ENCODE measurements at places on chromosomes 5 and 9. TPM values are rescaled to one million over a fixed set of nuclear protein-coding genes. Genes with fewer than 3 reads are reported as not detected.
A peak's percentile ranks its signal among the peaks of the same experiment; 100 is the strongest.

Gene HAND1
- total RNA-seq: not detected

Gene SLC4A9
- total RNA-seq: not detected

Gene OR13J1
- not detected for total RNA-seq

Gene COL27A1
- 12.9 TPM for total RNA-seq

Gene JAK2
- total RNA-seq: 1.5 TPM

Gene TMC1
- total RNA-seq: 0.54 TPM

Gene PCDHGA8
- total RNA-seq: 5.3 TPM

DNA sequence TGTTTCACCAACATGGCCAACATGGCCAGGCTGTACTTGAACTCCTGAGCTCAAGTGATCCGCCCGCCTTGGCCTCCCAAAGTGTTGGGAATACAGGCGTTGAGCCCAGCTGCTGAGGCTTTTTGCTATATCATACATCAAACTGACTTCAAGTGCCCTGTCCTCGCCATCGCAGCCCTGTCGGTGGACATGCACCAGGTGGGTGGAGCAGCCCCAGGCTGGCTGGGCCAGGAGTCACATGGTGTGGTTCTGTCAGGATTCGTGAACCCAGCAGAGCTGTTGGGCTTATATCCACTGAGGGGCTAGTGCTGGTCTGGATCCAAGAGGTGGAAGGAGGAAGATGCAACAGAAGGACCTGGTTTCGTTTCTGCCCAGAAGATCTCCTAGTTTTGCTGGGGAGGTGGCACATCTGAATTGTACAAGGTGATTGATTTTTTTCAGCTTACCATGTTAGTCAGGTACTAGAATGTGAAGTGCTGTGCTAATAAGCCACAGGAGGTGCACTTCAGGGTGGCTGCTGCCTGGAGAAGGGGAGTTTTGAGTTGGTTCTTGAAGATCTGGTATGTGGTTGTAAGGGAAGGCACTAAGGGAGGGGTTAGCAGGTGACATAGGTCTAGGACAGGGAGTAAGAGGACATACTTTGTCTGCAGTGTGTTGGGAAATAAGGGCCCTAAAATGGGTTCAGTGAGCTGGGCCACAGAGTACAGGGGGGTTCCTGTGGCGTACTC, 16.1 kb downstream of the PCBD2 start:
- H3K4me1 ChIP-seq: no peaks in the 10 kb centered on the region
- H3K4me3 ChIP-seq: no peak overlapping the region

GRCh38 chr5:116480894-116481510, 93.6 kb downstream of the SEMA6A start:
- H3K27me3 ChIP-seq: no peaks in the 10 kb centered on the region
- H3K4me1 ChIP-seq: no peaks in the 10 kb centered on the region
- no peak for DNase-seq
- peak overlapping the region; percentile 79 for H3K27ac ChIP-seq
- no peak overlapping the region for H3K4me3 ChIP-seq

DNA sequence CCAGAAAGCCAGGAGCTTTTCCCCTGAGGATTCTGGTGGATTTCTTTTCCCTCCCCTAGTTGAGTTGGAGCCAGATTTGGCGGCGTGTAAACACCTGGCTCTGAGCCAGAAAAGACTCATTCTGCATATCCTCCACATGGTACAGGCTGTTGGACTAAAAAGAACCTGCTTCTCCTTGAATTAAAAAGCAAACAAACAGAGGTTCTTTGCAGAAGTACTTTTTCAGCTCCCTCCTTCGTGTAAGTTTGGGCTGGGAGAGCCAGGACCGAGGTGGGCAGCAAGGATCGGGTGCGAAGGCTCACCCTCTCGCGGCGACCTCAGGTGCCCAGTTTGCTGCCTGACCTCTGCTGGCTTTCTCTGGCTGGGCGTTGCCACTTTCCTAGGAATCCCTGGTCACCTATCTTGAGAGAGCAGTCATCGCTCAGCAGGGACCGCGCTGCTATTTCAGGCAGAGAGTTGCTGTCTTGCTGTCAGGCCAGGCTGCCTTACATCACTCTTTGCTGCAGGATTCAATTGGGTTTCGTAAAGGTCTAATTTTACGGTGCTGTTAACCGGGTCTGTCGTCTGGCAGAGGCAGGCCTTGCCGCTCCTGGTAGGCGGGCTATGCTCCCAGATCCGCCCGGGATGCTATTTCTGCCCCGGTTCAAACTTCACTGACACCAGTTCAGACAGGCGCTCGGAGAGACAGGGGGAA, 3.2 kb downstream of the PAPPA start:
- H3K36me3 ChIP-seq: no peaks in the 10 kb centered on the region
- no peak overlapping the region for H3K27ac ChIP-seq
- peaks cover 63% of the 10 kb centered on the region for H3K27me3 ChIP-seq
- peak overlapping the region; percentile 55 for H3K4me3 ChIP-seq
- H3K4me1 ChIP-seq: peaks cover 36% of the 10 kb centered on the region

DNA sequence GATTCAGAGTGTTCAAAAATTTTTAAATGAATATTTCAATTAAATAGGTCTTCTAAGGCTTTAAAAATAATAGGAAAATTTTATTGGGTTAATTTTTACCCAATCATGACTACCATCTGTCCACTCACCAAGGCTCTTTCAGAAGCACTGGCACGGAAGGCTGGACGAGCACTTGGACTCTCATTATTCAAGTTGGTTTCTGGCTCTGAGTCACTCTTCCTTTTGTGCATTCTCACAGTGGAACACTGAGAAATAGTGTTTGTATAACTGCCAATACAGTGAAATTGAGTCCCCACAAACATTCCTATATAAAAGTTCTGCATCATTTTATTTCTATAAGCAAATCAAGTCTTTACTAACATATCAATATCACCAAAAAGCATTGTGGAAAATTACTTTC, 1149.0 kb downstream of the EFNA5 start:
- H3K27ac ChIP-seq: no peak overlapping the region
- H3K4me1 ChIP-seq: peaks cover 3% of the 10 kb centered on the region
- H3K36me3 ChIP-seq: no peaks in the 10 kb centered on the region
- no peaks in the 10 kb centered on the region for H3K27me3 ChIP-seq
- no peak for DNase-seq

DNA sequence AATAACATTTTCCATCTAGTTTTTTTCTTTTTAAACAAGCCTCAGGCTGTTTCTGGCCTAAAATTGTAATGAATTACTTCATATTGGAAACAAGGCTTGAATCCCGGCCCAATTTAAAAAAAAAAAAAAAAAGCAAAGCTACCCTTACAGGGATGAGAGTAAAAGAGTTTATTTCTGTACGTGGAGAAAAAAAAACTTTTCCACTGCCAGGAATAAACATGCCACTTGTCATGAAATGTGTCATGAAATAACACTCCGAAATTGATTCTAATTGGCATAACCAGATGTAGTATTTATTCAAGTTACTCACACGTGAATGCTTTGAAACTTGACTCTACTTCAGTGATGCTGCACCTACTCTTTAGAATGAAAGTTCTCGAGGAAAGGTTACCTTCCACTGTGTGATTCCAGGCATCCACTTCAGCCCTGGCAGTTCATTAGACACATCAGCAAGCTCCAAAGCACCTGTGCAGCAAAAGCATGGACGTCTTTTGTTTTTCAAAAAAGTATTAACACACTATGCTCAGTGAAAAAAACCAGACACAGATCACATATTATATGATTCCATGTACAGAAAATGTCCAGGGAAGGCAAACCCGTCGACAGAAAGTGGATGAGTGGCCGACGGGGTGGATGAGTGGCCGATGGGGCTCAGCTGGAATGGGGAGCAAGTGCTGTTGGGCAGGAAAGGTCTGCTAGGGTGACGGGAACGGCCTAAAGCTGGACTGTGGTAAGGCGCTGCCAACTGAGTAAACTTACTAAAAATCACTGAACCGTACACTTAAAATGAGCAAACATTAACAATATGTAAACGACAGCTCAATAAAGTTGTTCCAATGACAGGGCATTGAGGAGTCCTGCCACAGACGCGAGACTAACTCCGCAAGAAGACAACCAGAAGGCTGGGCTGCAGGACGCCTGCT, 21.2 kb downstream of the NSUN2 start:
- H3K27ac ChIP-seq: no peak overlapping the region
- H3K27me3 ChIP-seq: no peaks in the 10 kb centered on the region
- H3K4me1 ChIP-seq: no peaks in the 10 kb centered on the region
- DNase-seq: no peak
- H3K36me3 ChIP-seq: peaks cover 67% of the 10 kb centered on the region

DNA sequence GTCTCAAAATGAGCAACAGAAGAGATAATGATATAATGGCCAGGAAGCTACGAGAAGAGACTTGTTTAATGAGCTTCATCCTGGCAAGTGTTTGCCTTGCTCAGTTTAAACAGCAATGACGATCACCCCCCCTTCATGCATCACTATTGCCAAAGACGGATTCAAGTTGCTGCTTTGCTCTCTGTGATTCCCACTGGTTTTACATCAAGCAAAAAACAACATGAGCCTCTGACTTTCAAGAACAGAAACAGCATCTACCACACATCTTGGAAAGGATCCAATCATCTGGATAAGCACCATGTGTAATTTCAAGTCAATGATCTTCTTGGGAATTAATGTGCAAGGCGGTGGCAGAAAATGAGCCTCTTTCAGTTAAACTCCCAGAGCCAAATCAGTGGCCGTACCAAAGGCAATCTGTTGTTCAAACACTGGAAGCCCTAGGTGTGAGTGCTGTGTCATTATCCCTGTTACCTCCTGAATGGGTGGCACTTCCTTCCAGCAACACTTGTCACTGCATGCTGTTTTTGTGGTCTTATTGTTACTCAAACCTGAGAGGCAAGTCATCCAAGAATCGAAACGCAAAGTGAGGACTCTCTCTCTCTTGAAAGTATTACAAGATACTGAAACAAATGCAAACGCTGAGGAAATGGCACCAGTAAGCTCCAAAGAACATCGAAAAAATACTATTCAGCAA, 72.8 kb downstream of the MED27 start:
- no peak overlapping the region for H3K4me3 ChIP-seq
- H3K36me3 ChIP-seq: no peaks in the 10 kb centered on the region
- H3K27ac ChIP-seq: peak overlapping the region; percentile 55
- DNase-seq: peak; percentile 35
- no peaks in the 10 kb centered on the region for H3K27me3 ChIP-seq
- peaks cover 50% of the 10 kb centered on the region for H3K4me1 ChIP-seq

DNA sequence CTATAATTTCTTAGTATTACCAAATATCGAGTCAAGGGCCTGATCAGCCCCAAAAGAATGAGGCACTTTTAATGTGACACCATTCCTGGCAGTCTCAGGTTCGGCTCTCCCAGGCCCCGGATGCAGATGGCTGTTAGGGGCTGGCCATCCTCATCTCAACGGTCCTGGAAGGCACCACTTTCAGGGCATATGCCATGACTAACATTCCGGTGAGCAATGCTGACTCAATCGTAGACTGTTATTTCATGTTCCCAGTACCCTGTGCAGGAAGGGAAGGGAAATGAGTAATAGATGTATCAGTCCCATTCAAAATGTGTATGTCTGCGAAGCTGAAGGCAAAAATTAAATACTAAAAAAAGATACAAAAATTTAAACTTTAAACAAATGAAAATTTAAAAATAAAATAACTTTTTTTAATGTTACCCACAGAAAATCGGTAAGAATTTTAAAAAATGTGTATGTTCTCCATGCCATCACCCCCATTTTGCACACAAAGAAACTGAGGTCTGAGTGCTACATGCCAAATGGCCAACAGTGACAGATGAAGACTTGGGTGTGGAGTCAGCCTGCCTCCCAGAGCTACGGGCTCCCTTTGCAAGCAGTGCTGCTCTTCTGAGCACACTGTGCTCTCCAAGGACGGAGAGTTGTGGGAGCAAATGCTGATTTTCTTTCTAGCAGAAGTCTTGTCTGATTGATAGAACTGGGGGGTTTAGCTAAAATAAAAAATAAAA, 79.0 kb downstream of the GLDC start:
- no peaks in the 10 kb centered on the region for H3K27me3 ChIP-seq
- no peak for DNase-seq
